GM03348 (cell line): ENCODE measurements at places on chromosomes 7 and 10.

DNA sequence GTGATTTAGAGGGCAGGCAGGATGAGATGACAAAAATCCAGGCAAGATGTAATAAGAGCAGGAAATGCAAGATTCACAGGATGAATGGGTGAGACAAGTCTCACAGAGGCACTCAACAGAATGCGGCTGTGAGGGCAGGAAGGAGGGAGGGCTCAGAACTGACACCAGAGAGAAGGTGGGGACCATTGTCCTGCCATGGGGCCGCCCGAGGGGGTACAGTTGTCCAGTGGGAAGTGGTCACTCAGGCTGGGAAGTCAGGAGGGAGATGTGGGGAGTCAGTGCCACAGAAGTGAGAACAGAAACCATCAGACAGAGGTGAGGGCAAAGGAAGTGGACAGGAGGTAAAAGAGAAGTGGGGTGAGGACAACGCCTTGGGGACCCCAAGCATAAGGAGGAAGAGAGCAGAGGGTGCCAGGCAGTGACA, 8.9 kb downstream of the HIP1 start:
- DNase-seq = no peak

DNA sequence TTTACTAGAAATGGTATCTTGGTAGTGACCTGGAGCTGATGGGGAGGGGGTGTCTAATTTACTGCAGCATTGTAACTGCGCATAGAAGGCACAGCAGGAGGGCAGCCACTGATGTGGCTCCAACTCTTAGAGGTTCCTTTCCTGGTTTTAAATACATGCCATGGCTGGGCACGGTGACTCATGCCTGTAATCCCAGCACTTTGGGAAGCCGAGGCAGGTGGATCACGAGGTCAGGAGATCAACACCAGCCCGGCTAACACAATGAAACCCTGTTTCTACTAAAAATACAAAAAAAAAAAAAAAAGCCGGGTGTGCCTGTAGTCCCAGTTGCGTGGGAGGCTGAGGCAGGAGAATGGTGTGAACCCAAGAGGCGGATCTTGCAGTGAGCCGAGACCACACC, 19.2 kb upstream of the SEC61G start:
- DNase-seq = no peak

- no peak for DNase-seq
Measured at GRCh38 chr7:106869954-106870353, 4.9 kb downstream of the PIK3CG start.

DNA sequence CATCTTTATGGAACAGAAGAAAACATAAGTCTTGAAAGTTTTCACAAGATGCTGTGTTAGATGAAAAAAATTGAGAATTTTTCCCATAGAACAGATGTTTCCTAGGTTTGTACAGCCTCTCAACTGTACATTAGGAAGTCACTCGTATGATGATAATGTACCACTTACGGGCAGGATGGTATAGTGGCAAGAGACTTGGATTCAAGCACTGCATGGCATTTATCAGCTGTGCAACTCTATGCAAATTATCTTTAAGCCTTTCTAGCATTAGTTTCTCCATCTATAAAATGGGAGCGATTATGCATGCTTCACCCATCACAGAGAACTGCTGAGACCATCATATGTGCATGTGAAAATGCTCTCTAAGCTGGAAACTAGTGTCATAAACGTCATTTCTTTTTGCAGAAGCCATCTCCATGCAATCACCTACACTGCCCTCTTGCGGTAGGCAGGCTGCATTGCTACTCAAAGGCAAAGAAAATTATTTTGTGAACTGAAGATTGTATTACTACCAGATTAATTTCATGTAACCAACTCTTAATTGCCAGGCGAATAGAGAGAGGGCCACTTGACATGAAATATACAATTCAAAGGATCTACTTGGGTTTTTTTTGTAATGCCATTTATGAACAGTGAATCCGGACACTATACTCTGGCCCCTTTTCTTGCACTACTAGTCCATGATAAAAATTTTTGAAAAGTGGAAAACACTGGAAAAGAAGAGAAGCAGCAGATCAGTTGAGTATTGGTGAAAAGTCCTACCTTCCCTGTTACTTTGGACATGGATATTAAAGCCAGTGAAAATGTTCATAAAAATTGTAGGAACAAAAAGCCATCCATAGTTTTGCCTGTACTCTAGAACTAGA, 102.3 kb downstream of the JAZF1 start:
- peak; percentile 52 for DNase-seq

DNA sequence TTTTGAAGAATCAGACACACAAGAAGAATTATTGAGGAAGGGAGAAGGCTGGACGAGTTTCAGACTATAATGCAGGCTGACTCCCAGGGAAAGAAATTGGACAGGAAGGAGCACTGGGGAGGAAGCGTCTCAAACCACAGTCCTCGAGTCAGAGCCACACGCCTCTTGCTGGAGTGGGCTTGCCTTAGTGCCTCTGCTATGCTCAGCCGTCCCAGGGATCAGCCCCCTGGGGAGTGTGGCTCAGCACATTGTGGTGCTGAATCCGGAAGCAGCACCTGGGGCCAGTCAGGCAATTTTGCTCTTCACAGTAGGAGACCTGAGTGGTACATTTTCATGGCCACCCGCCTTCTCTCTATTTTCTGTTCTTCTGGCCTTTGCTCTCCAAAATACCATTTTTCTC, 67.4 kb upstream of the SLC35G1 start:
- DNase-seq = peak; percentile 36

GRCh38 chr7:70657989-70658632, 473.8 kb upstream of the GALNT17 start:
- DNase-seq = no peak

DNA sequence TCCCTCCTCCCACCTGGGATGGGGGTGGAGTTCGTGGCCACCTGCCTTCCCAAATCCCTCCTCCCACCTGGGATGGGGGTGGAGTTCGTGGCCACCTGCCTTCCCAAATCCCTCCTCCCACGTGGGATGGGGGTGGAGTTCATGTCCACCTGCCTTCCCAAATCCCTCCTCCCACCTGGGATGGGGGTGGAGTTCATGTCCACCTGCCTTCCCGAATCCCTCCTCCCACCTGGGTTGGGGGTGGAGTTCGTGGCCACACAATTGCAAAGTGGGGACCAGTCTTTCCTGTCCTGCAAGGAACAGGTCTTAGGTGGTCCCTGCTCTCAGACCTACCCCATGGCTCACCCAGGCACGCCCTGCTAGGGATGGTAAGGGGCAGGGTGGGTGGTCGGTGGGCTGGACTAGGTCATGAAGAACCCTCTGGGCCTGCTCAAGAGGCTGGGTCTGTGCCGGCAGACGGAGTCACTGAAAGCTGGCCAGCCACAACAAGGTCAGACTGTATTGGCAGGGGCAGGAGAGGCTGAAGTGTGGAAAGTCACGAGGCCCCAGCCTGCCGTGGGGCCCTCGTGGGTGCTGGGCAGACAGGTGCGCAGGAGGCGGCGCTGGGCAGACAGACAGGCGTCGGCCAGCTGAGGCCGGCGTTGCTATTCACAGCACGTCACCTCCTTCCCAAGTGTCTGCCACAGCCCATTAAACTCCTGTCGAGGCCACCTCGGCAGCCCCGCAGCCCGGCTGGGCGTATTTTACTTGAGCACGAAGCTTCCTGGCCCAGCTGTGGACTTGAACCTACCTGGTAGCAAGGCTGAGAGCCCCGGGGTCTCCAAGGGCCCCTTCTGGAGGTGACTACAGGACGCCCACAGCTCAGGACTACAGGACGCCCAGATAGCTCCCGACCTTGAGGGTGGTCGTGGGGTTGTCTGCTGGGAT, 4.1 kb downstream of the KNDC1 start:
- DNase-seq = no peak

DNA sequence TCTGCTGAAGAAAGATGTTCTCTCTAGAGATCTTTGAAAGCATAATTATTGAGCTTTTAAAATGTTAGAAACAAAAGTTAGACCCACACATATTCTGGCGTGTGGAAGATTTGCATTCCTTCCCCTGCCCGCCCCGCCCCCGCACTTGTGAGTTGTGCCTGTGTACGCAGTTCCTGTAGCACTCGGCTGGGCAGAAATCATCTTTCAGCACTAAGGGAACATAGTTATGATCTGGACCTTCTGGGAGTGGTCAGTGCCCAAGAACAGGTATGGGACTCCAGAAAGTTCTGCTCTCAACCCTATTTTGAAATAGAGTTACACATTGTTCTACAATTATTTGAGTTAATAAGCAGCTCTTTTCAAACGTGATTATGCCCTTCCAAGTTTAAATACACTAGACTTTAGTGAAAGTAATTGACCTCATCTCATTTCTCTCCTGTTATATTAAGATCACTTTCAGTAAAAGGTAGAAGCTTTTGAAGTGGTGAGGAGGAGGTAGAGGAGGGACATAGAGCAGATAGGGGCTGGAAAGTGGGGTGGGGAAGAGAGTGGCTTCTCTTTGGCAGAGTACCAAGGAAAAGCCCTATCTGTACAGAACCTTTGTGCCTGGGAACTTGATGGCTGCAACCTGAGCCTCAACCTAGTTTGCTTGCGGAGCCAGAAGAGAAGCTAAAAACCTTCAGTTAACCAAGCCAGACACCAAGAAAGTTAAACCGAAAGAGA, 5.7 kb downstream of the BLVRA start:
- no peak for DNase-seq

DNA sequence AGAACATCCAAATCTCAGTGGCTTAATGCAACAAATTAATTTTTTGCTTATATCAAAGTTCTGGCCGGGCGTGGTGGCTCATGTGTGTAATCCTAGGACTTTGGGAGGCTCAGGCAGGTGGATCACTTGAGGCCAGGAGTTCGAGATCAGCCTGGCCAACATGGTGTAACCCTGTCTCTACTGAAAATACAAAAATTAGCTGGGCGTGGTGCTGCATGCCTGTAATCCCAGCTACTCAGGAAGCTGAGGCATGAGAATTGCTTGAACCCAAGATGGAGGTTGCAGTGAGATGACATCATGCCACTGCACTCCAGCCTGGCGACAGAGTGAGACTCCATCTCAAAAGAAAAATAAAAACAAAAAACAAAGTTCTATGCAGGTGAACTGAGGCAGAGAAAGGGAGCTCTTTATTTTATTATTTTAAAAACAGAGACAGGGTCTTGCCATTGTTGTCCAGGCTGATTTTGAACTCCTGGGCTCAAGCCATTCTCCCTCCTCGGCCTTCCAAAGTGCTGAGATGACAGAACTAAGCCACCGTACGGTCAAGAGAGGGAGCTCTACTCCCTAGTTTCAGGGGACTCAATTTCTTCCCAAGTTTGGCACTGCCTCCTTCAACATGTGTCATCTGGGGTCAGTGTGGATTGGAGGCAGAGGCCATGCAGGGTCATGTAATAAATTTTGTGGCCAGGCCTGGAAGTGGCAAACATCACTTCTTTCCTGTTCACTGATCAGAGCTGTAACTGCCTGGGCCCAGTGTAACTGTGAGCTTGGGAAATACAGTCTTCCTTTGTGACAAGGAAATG, 2.4 kb downstream of the ADCK2 start:
- DNase-seq = peak; percentile 78

DNA sequence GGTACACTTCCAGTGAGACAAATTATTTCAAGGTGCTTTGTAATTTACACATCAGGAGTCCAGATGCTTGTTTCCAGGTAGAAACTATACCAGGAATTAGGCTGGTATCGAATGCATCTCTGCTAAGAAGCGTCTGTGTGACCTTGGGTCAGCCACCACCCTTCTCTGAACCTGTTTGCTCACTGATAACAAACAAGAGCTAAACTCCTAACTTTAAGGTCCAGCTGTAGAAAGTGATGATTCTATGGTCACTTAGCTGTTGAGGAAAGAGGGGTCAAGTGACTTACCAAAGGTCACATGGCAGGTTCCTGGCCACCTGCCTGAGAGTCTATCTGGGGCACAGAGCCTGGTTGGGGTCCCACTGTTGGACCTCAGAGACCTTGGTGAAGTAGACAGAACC, 95.4 kb downstream of the HIF1AN start:
- no peak for DNase-seq

DNA sequence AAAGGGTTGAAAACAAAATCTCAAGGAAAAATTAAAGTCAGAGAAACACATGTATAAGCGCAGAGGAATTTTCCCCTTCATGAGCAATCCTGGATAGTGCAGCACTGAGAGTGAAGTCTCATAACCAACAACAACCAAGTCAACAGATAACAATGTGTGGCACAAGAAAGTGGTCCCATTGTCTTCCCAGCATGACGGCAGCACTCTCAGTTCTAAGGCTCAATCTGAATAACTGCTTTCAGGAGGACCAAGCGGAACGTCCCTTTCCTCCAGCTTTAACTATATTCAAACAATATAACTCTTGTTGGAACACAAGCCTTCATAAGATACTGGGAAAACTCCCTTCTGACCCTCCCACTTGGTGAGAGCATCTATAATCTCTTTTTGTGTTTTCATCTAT, 137.9 kb downstream of the RAPGEF5 start:
- DNase-seq = no peak

GRCh38 chr7:148987751-148988512, 40.4 kb downstream of the PDIA4 start:
- peak; percentile 27 for DNase-seq

GRCh38 chr7:51253157-51253556, 63.5 kb downstream of the COBL start:
- no peak for DNase-seq

- DNase-seq = peak; percentile 23
Measured at GRCh38 chr7:83849131-83849530, 200.2 kb upstream of the SEMA3E start.

DNA sequence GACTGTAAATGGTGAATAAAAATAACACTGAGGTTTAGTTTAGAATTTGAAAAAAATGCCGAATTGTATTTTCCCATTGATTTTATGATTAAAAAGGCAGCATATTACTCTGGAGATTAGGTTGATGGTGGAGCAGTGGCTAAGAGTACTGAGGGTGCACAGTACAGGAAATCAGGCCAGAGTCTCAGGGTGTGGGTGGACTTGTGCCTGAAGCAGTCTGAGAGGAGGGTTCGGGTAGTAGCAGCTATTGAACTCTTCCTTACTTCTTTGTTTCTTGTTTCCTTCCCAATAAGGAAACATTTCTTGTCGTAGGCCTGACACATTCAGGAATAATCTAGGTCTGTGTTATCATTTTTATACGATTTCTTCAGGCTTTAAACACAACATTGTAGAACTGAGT, 319.0 kb upstream of the MBL2 start:
- no peak for DNase-seq

DNA sequence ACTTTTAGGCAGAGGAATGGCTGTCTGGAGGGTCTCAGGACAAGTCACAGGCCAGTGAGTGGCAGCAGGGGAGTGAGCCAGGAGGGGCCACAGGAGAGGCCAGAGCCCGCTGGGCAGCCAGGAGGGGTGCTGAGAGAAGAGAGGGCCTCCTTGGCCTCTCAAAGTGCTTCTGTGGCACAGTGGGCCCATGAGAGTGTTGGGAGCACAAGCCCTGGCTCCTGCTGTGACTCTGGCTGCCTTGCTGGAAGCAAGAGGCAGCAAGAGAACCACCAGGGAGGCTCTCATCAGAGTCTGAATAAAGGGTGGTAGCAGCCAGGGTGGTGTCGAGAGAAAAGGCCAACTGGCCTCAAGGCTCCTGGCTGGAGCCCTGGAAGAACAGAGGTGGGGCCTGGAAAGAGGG, 91.1 kb downstream of the VOPP1 start:
- no peak for DNase-seq

GRCh38 chr7:117993377-117994003, 120.2 kb upstream of the CTTNBP2 start:
- peak; percentile 6 for DNase-seq

- DNase-seq = no peak
Measured at GRCh38 chr7:82998436-82998835, 164.2 kb downstream of the PCLO start.
